ENCODE measurements at places on chromosomes 1 and 21. TPM values are rescaled to one million over a fixed set of nuclear protein-coding genes. Genes with fewer than 3 reads are reported as not detected.

- no peak for DNase-seq
Observed at GRCh38 chr21:34594566-34595234, 20.2 kb downstream of the RCAN1 start.

- no peak for DNase-seq
Observed at GRCh38 chr1:58013237-58013636, 533.3 kb downstream of the OMA1 start.

DNA sequence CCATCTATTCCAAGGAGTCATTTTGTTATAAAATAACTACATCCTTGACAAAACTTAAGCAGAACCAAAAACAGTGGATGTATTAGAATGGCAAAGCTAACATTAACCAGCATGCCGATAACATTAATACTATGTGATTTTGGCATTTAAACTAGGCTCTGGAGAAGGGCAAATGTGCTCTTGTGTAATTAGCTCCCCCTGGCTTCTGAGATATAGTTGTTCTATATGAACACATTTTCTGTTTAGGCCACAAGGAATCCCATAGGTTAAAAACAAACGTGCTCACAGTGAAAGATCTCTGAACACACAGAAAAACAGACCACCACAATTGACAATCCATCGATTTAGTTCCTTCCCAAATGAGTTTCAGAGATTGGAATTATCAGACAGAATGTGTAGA, 57.4 kb upstream of the TARS2 start:
- no peak for DNase-seq

- no peak for DNase-seq
Observed at GRCh38 chr1:109193653-109194590, 19.8 kb upstream of the SARS1 start.

Gene GPA33
- not detected for polyA plus RNA-seq
